ENCODE measurements at places on chromosomes 16 and 17.

DNA sequence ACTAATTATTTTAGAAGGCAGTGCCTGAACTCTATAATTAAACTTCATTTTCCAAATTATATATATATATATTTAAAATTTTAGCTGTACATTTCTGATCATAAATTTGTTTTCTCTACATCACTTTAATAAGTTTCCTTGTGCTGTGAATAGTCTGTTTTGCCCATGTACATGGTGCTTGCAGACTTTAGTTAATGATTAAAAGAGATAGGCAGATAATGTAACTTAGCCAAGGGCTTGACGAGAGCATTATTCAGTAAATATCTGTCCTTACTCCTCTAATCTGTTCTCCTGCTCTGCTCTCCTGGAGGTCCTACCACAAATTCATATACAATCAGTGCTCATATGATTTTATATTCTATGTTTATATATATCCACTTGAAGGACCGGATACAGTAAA is 595.2 kb upstream of the KIF2B start:
- no peak for DNase-seq

DNA sequence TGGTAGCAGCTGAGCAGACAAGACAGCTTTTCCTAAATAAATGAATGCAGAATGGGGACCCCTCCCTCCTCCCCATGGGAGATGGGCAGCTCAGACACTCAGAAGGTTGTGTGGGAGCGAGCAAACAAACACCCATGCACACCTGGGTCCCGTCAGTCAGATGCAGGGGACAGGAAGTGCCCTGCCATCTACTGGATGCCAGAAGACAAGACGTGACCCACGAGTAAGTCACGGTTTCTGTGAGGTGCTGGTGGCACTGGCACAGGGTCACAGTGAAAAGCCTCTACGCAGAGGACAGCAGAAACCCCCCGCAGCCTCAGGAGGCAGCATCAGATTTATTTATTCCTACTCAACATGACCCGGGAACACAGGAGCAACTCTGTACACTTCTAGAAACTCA is 8.4 kb downstream of the HBQ1 start:
- no peak for DNase-seq

DNA sequence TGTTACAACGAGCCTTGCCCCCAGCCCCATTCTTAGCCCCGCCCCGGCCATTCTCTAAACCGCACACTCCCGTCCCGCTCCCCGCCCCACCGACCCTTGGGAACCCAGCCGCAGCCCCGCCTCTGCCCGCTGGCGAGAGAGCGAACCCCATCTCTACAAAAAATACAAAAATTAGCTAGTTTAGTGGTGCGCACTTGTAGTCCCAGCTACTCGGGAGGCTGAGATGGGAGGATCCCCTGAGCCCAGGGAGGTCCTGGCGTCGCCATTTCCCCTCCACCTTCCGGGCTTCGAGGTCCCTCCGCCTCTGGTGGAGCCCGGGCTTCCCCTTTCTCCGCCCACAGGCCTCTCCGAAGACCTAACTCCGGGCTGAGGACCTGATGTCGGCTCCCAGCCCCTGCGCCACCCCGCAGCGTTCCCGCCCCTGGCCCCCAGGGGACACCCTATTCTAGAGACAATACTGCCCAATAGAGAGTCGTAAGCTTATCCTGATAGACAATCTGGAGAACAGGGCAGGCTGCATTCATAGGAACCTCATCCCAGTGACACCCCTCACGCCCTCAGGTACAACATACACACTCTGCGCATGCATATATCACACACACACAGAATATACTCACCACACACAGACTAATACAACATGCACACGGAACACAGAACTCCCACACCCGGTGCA is 480 bp upstream of the PROCA1 start:
- peak; percentile 78 for DNase-seq

DNA sequence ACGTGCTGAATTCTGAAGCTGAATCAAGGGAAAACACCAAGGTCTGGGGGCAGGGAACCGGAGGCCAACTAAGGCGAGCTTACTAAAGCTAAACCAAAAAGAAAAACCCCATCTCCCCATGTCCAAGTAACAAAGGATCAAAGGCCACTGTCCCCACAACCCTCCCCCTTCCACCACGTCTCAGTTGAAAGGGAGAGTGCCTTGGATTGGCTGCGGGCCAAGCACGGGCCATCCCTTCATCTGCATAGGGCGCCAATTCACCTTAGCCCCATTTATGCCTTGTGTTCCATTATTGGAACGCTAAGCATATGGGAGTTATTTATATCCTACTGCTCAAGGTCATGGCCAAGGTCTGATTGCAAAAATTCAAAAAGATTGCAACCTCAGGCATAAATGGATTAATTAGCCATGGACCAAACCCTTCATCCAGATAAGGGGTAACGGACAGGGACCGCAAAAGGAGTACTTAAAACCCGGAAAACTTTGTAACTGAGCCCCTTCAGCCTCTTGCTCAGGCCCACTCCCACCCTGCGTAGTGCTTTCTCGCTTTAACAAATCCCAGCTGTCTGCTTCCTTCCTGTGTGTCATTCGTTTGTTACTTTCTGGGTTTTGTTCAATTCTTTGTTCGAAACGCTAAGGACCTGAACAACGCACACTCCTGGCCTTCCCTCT is 740 bp upstream of the ATP6V0D1 start:
- DNase-seq = peak; percentile 43

- DNase-seq = no peak
Observed at GRCh38 chr16:84794186-84794585, 25.6 kb upstream of the CRISPLD2 start.

Measured in CMK (cell line).